Cortex of kidney (tissue), 1 donor: ENCODE measurements at places on chromosomes 16 and 17.

DNA sequence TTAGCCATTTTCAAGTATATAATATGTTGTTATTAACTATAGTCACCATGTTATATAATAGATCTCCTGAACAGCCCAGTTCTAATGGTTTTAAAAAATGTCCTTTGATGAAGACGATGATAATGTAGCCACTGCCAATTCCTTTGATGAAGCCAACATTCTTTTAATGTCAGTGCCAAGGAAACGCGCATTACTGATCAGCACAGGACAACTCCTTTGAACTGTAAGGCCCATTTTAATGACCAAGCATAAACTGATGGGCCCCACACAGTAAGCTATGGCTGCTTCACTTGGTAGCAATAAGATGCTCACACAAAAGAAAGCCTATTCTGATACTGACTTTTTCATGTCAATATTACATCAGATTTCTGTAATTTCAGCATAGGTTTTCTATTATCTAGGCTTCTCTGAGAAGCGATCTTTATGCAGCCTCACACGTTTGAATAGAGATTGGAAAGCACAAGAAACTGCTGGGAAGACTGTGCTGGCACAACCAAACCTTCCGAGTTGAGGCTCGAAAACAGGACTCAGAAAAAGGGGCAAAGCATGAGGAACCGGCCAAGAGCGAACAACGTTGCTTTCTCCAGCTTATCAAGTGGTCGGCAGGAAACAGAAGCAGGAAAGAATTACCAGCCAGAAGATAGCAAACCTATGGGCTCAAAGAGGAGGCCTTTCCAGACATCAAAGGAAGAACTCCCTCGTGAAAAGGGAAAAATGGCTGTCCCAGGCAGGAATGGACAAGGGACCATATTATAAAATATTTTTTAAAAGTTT, 19.4 kb downstream of the ERN1 start:
- no peak for DNase-seq

DNA sequence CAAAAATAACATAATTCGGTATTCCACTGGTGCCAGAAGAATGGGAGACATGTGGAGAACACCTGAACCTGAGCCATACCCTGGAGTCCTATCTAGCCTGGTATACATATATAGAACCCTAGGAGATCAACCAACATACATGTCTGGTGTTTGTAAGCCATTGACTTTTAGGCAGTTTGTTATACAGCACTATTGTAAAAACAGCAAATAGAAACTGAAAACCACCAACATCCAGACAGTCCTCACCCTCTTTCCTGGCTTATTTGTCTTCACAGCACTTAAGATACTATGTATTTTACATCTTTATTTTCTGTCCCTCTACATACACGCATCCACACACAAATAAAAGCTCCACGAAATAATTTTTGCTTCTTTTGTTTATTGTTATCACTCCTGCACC, 404.2 kb upstream of the PMFBP1 start:
- DNase-seq, result no peak

DNA sequence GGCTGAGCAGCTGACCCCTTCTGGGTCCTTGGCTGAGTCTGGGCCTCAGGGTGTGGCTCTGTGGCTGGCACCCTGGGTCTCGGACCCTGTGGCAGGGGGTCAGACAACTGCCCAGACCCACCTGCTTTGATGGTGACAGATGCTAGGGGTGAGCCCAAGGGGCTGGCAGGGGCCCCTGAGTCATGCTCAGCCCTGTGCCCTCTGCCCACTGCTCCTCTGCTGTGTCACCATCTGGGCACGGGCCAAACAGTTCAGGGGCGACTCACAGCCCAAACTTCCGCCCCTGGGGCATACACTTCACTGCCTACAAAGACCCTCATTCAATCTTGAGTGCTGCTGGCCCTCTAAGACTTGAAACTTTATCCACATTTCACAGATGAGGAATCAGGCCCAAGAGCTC, 5.7 kb downstream of the ADGRG1 start:
- no peak for DNase-seq

DNA sequence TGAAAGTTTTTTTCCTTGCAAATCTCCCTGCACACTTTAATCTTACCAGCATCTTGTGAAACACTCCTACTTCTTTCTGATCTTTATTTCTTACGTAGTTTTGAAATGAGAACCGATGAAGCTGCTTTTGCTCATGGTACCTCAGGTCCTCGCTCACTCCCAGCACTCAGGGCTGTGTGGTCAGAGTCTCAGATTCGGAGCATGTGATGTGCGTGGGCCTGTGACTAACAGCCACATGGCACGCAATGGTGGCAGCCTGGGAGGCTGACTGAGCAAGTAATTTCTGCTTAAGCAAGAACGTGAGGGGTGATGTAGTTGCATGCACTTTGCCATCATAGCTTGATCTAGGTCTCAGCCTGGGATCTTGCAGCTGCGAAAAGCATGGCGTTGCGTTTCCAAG, 624.3 kb downstream of the MAF start:
- no peak for DNase-seq

- no peak for DNase-seq
Observed at GRCh38 chr16:28264656-28265055, 27.7 kb upstream of the SBK1 start.

- DNase-seq, result no peak
Observed at GRCh38 chr17:57889892-57890856, 40.3 kb upstream of the MRPS23 start.

- DNase-seq, result no peak
Observed at GRCh38 chr16:85381738-85382592, 231.2 kb upstream of the GSE1 start.

GRCh38 chr17:10777890-10778289, 26.0 kb downstream of the TMEM238L start:
- no peak for DNase-seq

- DNase-seq, result no peak
Observed at GRCh38 chr16:67431775-67432505, 1.0 kb downstream of the HSD11B2 start.

- no peak for DNase-seq
Observed at GRCh38 chr16:31107465-31107867, 720 bp upstream of the BCKDK start.

DNA sequence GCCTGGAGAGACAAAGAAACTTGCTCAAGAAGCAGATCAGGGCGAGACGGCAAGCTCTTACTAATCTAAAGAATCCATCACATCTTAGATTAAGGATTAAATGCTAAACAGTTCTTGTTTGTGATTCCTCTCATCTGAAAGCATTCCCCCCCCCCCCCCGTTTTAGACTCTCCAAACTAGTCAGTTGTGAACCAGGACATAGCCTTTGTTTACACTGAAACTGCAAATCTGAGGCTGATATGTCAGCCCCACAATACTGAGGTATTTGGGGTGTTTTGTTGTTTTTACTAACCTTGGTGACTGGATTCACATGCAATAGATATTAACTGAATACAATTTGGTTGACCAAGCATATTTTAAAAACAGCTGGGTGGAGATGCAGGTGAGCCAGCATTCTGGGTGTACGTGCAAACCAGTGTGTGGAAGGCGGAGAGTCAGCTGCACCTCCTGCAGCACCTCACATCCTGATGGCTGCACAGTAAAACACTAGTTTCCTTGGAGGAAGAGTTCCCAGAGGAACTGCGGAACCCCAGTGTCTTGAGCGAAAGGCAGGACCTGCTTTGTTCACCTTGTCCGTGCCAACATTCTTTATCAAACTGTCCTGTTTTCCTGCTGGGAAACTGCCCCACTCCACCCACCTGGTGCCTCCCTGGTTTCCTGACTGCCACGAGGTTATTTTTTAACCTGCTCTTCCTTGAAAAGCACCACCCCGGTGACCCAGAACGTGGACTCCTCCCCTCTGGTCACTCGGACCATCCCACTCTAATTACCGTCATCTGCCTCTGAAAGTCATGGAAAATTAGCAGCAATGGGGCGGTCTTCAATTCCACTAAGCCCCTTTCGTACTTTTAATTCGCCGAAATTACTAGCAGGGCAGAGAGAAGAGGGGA, 1.2 kb upstream of the YPEL2 start:
- no peak for DNase-seq
